Psoas muscle (tissue), 8 donors: ENCODE measurements at places on chromosomes 2 and 18. TPM values are rescaled to one million over a fixed set of nuclear protein-coding genes. Genes with fewer than 3 reads are reported as not detected.

- no peak overlapping the region for H3K27ac ChIP-seq
- H3K4me1 ChIP-seq = no peaks in the 10 kb centered on the region
- DNase-seq = no peak
- no peaks in the 10 kb centered on the region for H3K27me3 ChIP-seq
- H3K36me3 ChIP-seq = no peaks in the 10 kb centered on the region
Measured at GRCh38 chr2:209663139-209663538, 108.5 kb upstream of the UNC80 start.

DNA sequence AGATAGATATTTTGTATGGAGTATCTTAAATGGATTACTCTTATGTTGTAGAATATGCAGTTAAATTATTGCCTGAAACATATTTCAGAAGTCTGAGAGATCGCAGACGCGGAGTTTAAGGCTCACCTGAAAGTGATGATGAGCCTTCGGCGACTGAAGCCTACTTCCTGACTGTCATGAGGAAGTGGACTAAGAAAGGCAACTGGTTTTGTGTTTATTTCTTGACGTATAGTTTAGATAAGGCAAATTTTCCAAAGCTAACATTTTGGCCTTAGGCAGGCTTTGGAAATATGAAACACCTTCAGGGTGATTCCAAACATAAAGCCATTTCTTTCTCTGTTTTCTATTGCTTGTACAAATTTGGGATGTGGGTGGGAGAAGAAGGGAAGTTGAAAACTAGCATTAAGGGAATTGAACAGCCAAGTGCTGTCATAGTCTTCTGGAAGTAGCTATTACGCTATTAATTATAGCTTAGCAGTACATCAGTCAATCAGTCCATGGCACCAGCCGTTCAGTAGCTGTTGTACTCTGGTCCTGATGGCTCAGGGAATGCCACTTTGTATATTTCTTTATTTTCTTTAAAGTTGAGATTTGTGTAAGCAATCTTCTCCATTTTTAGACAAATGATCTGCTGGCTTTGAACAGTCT is 1.5 kb downstream of the GRHL1 start:
- DNase-seq = no peak
- no peaks in the 10 kb centered on the region for H3K27me3 ChIP-seq
- no peak overlapping the region for H3K4me3 ChIP-seq
- no peak overlapping the region for H3K27ac ChIP-seq

GRCh38 chr2:196128749-196129148 is 42.6 kb downstream of the STK17B start:
- H3K36me3 ChIP-seq = no peaks in the 10 kb centered on the region
- no peaks in the 10 kb centered on the region for H3K27me3 ChIP-seq
- no peak for DNase-seq
- no peak overlapping the region for H3K27ac ChIP-seq
- H3K4me3 ChIP-seq = no peak overlapping the region

- no peaks in the 10 kb centered on the region for H3K27me3 ChIP-seq
- no peaks in the 10 kb centered on the region for H3K36me3 ChIP-seq
Measured at GRCh38 chr2:236580746-236581355, 11.2 kb downstream of the ACKR3 start.

DNA sequence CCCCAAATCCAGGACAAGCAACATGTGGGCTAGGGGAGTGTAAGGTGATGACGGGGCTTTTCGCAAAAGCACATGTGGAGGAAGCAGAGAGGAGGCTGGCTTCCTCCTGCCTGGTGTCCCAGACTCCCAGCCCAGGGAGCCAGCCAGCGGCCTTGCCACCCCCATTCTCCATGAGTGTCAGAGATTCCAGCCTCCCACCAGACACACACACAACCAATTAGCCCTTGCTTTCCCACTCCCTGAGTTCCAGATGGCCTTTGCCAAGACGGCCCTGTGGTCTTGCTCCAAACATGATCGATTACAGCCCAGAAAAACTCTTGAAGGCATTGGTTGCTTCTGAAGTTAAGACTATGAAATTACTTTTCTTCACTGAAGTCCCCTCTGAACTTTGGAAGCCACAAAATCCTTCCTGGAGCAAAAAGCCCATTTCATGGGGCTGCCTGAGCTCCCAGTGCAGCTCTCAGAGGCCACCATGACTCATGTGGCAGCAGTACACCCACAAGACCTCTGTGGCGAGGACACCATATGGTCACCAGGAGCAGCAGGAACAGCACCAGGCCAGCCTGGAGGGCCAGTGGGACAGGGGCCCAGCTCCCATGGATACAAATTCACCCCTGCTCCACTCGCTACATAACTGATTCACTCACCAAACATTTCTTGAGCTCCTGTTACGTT is 69.1 kb upstream of the PID1 start:
- no peaks in the 10 kb centered on the region for H3K36me3 ChIP-seq
- DNase-seq = no peak
- H3K27me3 ChIP-seq = no peaks in the 10 kb centered on the region
- H3K4me1 ChIP-seq = no peaks in the 10 kb centered on the region
- no peak overlapping the region for H3K4me3 ChIP-seq
- no peak overlapping the region for H3K27ac ChIP-seq

DNA sequence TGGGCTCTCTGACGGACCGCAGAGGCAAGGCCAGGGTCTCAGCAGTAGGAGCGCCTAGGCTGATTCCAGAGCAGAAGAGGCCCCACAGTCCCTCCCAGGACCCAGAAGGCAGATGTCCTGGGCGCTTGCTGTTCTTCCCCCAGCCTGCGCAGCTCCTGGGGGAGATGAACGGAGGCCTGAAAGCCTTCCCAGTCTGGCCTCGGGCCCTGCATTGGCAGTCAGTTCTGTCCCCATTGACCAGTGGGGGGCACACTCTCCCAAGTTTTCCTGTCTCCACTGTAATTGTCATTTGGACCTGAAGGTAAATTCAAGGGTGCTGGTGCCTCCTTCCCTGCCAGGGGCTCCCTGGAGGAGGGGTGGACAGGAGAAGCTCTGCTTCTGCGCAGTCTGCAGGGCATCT is 345.7 kb downstream of the CYP26B1 start:
- no peak overlapping the region for H3K27ac ChIP-seq
- no peak overlapping the region for H3K4me3 ChIP-seq
- no peaks in the 10 kb centered on the region for H3K4me1 ChIP-seq
- no peaks in the 10 kb centered on the region for H3K36me3 ChIP-seq
- peak; percentile 84 for DNase-seq
- no peaks in the 10 kb centered on the region for H3K27me3 ChIP-seq

GRCh38 chr2:104584393-104584792 is 269.5 kb upstream of the POU3F3 start:
- H3K4me3 ChIP-seq = no peak overlapping the region
- no peak for DNase-seq
- no peaks in the 10 kb centered on the region for H3K36me3 ChIP-seq
- no peak overlapping the region for H3K27ac ChIP-seq

GRCh38 chr2:122692400-122693083 is 937.1 kb downstream of the TSN start:
- no peak for DNase-seq
- H3K27ac ChIP-seq = no peak overlapping the region
- no peaks in the 10 kb centered on the region for H3K4me1 ChIP-seq
- no peaks in the 10 kb centered on the region for H3K36me3 ChIP-seq

GRCh38 chr2:127373362-127374083 is 14.3 kb downstream of the MAP3K2 start:
- no peaks in the 10 kb centered on the region for H3K27me3 ChIP-seq
- no peak for DNase-seq
- H3K4me1 ChIP-seq = peaks cover 28% of the 10 kb centered on the region
- no peak overlapping the region for H3K27ac ChIP-seq
- no peaks in the 10 kb centered on the region for H3K36me3 ChIP-seq

- no peaks in the 10 kb centered on the region for H3K27me3 ChIP-seq
- H3K4me3 ChIP-seq = no peak overlapping the region
- H3K36me3 ChIP-seq = peaks cover 60% of the 10 kb centered on the region
- H3K4me1 ChIP-seq = no peaks in the 10 kb centered on the region
- DNase-seq = no peak
Measured at GRCh38 chr18:21857871-21858270, 117.3 kb downstream of the MIB1 start.

DNA sequence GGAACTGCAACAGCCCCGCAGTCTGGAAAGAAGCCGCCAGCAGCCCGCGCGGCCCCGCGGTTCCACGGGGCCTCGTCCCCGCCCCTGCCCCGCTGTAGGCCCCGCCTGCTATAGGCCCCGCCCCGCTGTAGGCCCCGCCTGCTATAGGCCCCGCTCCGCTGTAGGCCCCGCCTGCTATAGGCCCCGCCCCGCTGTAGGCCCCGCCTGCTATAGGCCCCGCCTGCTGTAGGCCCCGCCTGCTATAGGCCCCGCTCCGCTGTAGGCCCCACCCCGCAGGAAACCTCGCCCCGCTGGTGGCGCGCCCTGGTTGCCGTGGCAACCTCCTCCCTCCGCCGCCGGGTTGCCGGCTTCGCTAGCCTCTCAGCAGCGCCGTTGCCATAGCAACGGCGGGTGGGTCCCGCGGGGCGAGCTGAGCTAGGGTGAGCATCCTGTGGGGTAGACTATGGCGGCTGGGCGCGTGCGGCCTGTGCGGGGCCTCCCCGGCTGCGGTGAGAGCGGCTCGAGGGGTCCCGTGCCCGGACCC is 12.2 kb upstream of the KIF1A start:
- H3K27me3 ChIP-seq = peaks cover 44% of the 10 kb centered on the region
- H3K27ac ChIP-seq = no peak overlapping the region
- peaks cover 4% of the 10 kb centered on the region for H3K4me1 ChIP-seq
- DNase-seq = peak; percentile 95
- peak overlapping the region; percentile 42 for H3K4me3 ChIP-seq

Gene CCDC68
- 1.6 TPM for total RNA-seq

Gene DNAH7
- not detected for total RNA-seq

Gene HOXD12
- total RNA-seq = not detected
